ENCODE measurements at places on chromosomes 3 and 15. TPM values are rescaled to one million over a fixed set of nuclear protein-coding genes. Genes with fewer than 3 reads are reported as not detected.

GRCh38 chr3:140128631-140129030, 193.6 kb downstream of the CLSTN2 start:
- no peak for DNase-seq

DNA sequence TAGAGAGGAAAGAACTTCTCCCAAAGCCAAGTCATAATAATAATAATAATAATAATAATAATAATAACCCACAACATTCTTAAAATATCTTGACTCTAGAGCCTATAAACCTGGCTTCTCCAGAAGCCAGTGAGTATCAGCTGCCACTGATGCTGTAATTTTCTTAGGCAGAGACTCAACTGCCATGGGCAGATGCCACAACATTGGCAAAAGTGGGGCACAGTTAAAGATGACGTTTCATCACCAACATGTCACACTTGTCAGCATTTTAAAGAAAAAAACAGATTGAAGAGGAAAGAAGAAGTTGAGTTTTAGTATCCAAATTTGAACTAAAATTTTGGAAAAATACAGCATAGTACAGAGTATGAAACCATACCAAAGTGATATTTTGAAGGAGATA, 265.0 kb downstream of the ZMAT3 start:
- no peak for DNase-seq

DNA sequence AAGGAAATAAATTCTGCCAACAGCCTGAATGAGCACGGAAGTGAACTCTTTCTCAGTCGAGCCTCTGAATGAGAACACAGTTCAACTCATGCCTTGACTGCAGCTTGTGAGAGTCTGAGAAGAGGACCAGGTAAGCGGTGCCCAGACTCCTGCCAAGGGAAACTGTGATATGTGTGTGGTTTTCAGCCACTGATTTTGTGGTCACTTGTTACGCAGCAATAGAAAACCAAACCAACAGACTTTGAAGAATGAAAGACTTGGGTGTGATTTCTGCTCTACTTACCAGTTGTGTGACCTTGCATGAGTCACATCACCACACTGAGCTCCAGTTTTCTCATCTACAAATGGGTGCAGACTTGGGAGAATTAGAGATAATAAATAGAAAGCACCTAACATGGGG, 30.6 kb upstream of the FAM107A start:
- peak; percentile 54 for DNase-seq

GRCh38 chr3:71304684-71305083, 278.8 kb downstream of the FOXP1 start:
- no peak for DNase-seq

DNA sequence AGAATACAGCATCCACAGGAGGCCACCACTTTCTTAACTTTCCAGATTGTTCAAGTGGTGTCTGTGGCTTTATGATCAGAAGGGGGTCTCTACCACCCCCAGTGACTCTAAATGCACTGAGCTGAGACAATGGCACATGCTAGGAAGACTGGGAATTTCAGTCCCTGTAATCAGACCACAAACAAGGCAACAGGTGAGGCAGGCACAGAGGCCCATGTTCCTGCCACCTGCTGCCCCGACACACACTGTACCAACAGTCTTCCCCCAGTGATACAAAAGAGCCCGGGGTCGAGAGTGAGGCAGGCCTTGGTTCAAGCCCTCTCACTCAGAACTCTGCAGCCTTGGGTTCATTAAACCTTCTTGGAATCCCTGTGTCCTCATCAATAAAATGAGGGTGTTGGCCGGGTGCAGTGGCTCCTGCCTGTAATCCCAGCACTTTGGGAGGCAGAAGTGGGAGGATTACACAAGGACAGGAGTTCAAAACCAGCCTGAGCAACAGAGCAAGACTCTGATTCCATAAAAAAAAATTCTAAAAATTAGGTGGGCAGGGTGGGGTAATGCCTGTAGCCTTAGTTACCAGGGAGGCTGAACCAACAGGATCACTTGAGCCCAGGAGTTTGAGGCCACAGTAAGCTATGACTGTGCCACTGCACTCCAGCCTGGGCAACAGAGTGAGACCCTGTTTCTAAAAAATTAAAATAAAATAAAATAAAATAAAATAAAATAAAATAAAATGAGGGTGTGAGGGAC, 55.8 kb downstream of the ADCY5 start:
- DNase-seq = no peak

DNA sequence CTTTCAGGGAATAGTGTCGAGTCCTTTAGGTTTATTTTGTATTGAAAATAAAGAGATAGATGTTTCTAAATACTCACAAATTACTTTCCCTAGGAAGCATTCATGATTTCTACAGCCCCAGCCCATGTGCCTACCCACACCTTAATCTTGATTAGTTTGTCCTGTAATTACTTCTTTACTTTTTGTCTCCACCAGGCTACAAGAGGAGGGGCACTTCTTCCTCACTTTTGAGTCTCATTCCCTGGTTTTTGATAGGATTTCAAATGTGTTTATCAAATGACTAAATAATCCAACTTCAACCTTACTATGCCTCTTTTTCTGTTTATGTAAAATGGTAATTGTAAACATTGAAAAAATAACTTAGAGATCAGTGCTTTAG, 1.8 kb downstream of the PXK start:
- DNase-seq = no peak

- DNase-seq = no peak
Observed at GRCh38 chr3:156802821-156803606, 23.1 kb upstream of the LEKR1 start.

DNA sequence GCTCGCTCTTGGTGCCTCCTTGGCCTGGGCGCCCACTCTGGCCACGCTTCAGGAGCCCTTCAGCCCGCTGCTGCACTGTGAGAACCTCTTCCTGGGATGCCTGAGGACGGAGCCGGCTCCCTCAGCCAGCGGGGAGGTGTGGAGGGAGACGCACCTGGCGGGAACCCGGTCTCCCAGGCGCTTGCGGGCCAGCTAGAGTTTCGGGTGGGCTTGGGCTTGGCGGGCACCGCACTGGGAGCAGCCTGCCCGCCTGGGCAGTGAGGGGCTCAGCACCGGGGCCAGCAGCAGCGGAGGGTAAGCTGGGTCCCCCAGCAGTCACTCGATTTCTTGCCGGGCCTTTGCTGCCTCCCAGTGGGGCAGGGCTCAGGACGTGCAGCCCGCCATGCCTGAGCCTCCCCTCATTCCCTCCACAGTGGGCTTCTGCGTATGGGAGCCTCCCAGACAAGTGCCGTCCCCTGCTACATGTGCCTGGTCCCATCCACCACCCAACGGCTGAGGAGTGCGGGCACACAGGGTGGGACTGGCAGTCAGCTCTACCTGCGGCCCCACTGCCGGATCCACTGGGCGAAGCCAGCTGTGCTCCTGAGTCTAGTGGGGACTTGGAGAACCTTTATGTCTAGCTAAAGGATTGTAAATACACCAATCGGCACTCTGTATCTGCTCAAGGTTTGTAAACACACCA, 708.7 kb downstream of the VGLL3 start:
- DNase-seq = no peak

The HEG1 gene
- 5.0 TPM for total RNA-seq

The MUSTN1 gene
- total RNA-seq = not detected

DNA sequence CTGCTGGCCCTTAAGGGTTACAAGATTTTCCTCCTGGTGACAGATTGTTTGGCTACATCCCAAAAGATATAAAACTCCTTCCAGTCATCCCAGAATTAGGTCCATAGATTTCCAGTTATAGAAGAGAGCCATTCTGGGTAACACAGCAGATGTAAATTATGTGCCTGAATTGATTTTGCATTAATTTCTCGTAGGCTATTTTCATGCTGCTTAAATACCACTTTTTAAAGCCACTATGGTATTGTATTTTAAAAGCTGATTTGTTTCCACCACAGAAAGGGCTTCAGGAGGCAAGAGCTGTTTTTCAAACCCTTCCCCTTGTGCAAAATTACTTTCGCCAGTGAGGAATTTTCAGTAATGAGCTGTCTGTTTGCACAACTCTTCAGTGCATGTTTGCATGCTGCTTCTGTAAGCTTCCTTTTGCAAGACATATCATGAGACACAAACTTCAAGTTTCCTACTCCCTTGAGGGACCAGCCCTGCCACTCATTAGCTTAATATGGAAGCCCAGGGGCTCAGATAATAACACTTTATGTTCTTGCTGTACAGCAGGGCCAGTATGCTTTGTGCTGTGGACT, 105.4 kb upstream of the TNIK start:
- no peak for DNase-seq

DNA sequence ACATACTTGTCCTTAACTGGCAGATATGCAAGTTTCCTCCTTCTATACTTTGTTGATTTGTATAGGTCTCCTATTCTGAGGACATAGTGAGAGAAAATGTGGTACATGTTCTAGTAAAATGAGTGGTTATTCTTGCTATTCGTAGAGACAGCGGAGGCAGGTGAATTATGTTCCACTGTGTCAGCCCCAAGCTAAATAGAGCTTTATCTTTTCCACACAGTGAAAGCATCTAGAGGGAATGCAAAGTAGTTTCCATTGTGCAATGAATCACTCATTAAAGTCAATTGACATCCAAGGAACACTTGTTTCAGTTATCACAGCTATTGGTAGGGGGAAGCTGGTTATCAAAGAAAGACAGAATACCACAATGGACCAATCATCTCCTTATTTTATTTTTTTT, 262.4 kb downstream of the NLGN1 start:
- no peak for DNase-seq

The GOLGA8H gene
- 0.30 TPM for total RNA-seq

DNA sequence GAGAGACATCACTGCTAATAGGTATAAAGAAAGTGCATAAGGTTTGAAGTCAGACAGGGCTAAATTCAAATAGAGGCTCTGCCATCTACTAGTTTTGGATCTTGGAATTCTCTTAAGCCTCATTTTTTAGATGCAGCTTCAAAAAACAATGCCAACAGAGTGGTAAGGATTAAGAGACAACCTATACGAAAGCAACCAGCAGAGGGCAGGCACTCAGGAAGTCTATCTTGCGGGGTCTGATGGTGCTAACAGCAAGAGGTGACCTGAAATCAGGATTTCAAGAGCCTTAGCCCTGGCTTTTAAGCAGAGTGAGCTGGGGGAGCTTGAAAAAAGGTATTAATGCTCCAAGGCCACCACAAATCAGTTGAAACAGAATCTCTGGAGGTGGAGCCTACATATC, 40.7 kb downstream of the LDHAL6B start:
- DNase-seq = peak; percentile 50

The CELF6 gene
- total RNA-seq = not detected

DNA sequence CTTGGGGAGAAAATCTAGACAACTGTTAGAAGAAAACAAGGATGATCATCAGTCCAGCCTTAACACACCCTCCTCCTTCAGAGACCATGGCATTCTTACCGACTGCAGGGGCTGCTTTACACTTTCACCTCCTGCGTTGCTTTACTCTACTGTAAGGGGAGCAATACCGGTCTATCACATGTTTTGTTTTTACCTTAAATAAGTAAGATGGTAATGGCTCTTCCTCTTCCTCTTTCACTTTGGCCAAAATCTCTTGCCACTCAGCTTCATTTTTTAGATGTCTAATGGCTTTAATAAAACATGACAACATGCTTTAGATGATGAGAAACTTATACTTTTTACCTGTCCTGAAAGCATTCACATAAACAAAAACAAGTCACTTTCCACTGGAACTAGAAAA, 33.4 kb upstream of the STIMATE start:
- no peak for DNase-seq

DNA sequence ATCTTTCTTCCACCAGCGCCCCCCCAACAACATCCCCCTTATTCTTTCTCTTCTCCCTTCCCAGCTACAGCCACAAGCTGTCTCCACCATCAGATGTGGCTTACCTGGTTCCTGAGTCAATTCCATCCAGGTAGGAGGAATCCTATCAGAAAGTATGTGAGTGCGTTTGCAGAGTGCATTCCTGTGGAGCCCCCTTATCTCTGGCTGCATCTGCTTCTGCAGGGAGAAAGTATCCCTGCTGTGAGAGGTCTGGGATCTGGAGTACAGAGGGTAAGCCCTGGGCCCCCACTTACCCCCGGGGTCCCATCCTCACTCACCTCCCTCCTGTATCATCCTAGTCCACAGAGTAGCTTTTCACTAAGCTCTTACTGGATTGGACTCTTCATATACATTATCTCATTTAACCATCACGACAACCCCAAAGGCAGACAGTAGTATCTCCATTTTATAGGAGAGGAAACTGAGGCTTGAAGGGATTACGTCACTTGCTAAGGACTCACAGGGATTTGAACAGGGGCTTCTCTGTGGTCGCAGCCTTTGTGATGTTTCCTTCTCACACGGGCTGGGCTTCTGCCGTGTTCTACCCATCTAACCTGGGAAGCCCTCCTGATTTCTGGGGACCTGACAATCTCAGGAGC, 22.2 kb upstream of the MAGEF1 start:
- no peak for DNase-seq

DNA sequence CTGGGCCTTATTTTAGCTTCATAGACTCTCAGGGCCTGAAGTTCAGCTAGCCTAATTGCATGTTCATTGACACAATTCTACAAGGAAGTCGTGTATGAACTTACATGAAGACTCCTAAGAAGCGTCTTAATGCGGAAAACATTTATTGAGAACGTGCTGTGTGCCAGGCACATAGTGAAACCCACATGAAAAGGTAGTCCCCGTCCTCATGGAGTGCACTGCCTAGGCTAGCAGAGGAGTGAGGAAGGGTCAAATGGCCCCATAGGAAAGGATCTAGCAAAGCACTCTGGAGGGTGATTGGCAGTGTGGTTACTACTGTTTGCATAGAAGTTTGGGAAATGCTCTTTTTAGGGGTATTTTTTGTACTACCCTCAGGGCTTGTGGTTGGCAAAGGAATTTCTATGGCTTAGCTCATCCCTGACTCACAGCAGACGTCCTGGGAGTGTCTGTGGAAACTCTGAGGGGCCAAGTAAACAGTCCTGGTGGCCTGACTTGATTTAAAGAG, 854 bp upstream of the NPTN start:
- peak; percentile 77 for DNase-seq

DNA sequence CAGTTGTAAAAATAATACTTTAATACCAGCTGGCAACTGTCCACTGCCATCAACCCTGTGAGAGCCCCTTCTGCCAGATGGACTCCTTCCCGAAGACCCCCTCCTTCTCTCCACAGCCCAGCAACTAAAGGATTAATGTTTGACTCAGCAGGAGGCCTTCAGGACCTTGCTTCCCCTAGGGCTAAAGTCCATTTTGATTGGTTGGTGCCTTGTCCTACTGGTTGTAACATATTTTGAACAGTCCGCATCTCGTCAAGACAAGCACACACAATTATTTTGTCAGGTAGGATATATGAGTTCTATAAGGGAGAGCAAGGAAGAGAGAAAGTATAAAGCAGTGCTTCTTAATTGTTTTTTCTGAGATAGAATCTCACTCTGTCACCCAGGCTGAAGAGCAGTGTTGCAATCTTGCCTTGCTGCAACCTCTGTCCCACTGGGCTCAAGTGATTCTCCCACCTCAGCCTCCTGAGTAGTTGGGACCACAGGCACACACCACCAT, 18.6 kb downstream of the ACOX2 start:
- DNase-seq = no peak

GRCh38 chr3:58568572-58569286, 8.5 kb downstream of the FAM107A start:
- DNase-seq = peak; percentile 43

All from Caki2 (cell line).